Activated CD4-positive, alpha-beta T cell treated with anti-CD3 and anti-CD28 coated beads for 24 hours (primary cell): ENCODE measurements at places on chromosomes 16 and 17.
A peak's percentile ranks its signal among the peaks of the same experiment; 100 is the strongest.

GRCh38 chr17:6100891-6101500, 30.8 kb downstream of the WSCD1 start:
- no peak for DNase-seq

GRCh38 chr16:48613061-48613957, 3.3 kb upstream of the N4BP1 start:
- no peak for DNase-seq

DNA sequence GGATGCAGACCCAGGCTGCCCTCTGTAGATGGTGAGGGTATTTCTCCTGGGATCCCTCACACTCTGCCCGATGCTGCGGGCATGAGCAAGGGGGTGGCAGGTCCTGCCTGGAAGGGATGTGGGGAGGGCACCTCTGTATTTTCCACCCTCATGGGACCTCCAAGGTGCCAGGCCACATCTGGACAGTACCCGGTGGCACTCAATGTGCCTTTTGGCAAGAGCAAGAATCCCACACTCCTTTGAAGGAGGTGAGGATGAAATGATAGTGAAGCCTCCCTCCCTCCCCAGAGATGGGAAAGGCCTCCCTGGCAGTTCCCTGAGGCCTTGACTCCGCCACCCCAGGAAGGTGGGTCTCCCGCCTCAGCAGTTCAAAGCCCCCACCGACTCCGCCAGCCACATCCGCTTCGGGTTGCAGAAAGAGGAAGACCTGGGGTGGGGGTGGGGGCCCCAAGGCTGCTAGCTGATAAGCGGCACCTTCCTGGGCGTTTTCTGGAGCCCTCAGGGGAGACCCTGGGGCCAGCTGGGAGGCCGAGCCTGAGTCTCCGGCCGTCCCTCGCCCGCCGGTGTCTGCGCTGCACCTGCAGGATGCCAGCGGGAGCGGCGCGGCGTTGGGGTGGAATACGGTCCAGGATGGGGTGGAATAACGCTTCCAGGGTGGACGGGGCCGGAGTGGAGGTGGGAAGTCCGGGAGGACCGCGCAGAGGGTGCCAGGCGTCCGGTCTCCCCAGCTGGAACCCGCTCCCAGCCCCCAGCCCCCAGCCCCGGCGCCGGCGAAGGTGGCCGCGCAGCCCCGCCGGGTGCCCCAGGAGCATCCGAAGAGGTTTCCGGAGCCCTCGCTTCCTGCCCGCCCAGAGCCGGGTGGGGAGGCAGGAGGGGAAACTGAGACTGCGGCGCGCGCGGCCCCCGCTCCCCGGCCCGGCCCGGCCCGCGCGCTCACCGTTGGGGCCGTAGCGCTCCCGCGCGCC, 718 bp downstream of the ATP2A3 start:
- no peak for DNase-seq

GRCh38 chr17:69427486-69428197, 13.1 kb downstream of the MAP2K6 start:
- DNase-seq, result no peak

DNA sequence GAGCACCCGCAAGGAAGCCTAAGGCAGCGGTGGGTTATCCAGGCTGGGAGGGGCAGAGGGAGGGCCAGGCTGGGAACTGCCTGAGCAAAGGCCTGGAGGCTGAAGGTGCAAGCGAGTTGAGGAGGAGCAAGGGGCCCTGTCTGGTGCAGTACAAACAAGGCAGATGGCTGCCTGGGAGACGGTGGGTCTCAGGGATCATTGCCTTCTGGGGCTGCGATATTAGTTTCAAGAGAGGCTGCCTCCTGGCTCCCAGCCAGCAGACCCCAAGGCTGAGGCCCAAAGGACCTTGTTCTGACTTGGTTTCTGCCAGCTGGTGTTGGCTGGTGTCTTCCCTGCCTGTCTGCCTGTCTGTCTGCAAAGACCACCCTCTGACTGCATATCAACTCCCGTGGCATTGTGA, 154.0 kb downstream of the IRF8 start:
- DNase-seq, result no peak

DNA sequence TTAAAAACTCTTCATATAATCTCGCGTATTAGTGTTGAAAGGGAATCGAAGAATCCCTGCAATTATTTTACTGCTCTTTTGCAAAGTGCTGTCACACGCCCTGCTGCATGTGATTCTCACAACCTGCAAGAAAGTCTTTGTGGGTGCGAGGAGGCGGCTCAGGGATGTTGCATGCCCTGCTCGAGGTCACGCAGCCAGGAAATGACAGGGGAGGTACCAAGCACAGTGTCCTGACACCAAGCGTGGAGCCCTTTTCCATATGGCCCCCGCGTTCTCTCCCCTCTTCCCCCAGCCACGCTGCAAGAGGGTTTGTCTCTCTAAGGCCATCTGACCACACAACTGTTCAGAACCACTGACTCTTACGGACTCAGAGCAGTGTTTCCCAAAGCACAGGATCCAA, 37.6 kb downstream of the OR3A1 start:
- DNase-seq, result no peak

- DNase-seq, result no peak
Observed at GRCh38 chr17:47224966-47225365, 15.8 kb downstream of the MYL4 start.

DNA sequence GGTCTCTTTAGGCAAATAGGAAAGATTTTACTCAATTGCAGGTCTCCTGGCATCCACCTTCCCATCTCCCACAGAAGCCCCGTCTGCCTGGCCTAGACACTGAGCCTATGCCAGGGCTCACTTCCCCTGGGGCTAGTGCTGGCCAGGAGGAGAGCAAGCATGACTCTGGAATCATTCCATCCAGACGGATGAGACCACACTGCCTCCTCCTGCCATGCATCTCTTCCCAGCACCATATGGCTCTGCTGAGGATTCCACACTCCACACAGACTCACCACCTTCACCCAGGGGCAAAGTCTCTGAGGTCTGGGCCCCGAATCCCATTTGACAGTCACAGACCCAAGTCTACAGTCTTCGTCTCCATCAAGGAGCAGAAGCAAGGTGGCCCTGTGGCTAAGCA, 346.5 kb downstream of the C16orf95 start:
- DNase-seq, result no peak

DNA sequence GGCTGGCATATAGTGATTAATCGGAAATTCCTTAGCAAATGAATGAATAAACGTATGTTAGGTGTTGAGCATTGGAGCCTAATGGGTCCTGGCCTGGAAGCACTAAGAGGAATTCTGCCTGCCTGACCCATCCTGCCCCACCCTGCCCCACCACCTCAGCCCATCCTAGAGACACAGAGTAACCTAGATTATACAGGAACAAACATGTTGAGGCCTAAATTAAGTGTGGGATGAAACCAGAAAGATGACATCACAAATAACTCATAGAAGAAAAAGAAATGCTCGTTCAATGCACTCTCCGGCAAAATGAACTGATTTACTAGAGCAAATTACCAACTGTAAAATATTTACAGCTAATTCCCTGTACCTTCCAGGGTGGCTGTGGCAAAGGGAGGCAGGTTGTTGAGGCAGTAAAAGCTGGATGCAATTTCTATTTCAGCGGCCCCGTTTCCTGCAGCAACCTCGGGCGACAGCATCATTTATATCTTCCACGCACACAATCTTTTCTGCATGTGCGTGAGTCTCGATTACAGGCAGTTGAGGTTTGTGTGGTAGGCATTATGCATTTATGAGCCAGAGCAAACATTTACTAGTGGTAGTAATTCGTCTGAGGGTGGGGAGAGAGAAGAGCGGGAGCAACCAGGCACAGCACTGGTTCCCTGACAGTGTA, 417.2 kb downstream of the HS3ST4 start:
- no peak for DNase-seq

GRCh38 chr16:1941162-1942046, 1.6 kb downstream of the MSRB1 start:
- no peak for DNase-seq

DNA sequence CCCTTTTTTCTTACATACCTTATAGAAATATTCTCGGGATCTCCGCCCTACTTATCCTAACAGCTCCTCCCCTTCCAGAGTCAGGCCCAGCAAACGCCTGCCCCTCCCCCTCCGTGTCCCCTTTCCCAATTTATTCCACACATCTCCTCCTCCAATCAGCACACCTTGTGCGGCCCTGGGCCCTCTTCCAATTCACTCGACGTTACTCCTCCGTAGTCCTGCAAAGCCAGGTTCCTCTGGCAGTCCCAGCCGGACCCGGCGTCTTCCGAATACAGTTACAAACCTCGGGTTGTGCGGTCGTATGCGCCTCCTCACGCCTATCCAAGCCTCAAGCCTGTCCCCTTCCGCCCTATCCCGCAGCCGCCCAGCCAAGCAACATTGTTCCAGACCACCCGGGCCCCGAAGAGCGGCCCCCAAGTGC, 677 bp downstream of the CBX1 start:
- peak; percentile 6 for DNase-seq

DNA sequence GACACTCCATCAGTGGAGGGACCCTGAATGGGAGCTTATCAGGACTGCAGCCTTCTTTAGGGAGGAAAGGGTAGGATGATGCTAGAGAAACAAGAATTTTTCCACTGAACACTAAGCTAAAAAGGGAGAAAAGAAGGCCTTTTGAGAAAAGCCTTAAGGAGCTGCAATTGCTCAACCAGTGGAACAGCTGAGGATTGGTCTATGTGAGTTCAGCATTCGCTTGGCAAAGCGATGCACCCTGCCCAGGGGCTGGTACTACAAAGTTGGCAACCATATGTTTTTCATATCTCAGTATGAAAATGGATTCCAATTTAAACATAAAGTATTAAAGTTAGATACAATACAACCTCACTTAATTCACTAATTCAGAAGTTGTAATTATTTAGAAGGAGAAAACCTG, 117.8 kb upstream of the FAM20A start:
- DNase-seq, result no peak

DNA sequence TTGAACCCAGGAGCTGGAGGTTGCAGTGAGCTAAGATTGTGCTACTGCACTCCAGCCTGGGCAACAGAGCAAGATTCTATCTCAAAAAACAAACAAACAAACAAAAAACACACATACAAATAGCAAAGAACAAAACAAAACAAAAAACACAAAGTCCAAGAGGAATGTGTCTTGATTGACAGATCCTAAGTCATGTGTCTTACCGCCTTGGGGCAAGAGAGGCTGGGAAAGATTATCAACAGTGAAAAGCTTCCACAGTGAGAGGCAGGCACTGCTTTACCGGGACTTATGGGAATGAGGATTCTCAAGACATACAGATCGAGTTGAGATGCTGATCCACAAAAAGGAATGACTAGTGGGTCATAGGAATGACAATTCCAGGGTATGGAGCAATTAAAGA, 62.7 kb upstream of the GAS7 start:
- DNase-seq, result no peak

DNA sequence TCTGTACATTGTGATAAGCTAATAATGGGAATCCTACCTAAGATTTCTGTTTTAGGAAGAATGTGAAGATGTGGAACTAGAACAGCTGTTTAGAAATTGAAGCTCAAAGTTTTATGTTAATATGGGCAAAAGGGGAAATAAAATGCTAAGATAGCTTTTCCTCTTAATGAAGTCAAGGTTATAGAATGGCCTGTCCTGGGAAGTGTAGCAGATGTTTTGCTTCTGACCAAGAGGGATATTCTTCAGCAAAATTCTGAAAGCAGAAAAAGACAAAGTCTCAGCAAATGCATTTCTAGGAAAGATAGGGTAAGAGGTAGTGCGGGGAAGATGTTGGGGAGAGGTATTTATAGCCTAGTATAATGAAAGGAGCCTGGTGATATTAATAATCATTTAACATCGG, 13.1 kb downstream of the MAP3K3 start:
- no peak for DNase-seq

DNA sequence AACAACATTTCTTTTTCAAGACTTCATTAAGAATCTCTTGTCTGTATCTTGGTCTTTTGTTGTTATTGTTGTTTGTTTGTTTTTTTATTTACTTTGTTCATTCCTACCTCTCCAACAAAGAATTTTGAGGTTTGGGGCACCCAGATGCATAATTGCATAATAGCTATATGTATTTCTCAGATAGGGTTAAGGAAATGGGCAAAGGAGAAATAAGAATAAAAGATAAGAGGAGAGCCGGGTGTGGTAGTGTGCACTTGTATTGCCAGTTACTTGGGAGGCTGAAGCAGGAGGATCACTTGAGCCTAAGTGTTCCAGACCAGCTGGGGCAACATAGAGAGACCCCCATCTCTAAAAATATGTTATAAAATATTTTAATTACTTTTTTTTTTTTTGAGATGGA, 30.5 kb downstream of the CDH1 start:
- no peak for DNase-seq

DNA sequence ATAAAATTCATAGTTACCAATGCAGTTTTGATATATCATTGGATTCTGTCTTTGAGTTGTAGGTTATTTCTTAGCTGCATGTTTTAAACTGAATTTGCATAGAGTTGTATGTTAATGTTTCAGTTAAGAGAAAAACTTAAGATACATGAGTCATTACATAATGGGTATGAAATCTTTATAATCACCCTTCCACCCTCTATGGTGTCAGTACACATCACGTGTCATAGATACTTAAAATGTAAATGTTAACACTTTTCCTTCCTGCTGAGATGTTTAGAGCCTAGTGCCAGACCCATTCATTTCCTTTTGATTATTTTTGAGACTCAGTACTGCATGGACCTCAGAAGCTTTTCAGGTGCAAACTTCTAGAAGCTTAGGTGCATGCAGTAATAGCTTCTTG, 20.5 kb downstream of the ZNF207 start:
- no peak for DNase-seq

DNA sequence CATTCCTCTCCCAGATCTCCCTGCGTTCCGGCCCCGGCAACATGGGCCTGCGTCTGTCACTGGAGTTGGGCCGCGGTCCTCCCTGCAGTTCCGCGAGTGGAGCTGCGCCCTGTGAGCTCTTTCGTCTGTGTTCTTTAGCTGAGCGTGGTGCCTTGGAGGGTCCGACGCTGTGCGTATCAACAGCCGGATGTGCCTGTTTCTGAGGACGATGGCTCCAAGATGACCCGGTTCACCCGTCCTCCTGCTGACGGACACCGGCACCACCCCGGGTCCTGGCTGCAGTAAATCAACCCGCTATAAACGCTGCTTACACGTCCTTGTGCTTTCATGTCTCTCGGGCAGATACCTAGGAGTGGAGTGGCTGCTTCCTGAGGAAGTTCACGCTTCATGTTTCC, 44.8 kb upstream of the GNG13 start:
- DNase-seq, result no peak

DNA sequence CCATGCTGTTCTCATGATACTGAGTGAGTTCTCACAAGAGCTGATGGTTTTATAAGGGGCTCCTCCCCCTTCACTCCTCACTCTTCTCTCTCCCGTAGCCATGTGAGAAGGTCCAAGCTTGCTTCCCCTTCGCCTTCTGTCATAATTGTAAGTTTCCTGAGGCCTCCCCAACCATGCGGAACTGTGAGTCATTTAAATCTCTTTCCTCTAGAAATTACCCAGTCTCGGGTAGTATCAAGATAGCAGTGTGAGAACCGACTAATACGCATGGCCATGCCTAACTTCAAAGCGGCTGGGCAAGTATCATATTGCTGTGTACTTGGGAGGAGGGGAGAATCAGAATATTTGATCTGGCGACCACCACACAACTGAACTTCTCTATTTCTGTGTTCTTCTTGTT, 88.3 kb downstream of the PRKCB start:
- DNase-seq, result no peak
